ENCODE measurements at places on chromosomes 3 and 15. TPM values are rescaled to one million over a fixed set of nuclear protein-coding genes. Genes with fewer than 3 reads are reported as not detected.

CDHR4 gene
- not detected for total RNA-seq

IL5RA gene
- not detected for total RNA-seq

SLC22A13 gene
- total RNA-seq, result 0.29 TPM

GRCh38 chr3:123559040-123559861 lies 25.6 kb downstream of the HACD2 start:
- no peak for DNase-seq

DNA sequence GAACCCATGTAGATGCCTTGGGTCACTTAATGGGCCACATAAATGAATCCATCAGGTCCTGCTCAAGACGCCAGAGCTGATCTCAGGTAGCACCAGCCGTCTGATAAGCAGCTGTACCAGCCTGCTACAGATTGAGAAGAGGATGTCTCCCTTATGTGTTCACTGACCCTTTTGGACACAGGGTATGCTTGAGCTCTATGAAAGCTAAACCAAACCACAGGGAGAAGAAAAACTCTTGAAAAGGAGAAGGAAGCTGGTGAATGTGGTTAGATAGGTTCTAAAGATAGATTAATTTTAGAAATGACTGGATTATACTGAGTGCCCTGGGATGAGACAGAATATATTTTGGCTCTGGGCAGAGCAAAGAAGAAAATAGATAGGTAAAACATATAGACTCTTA lies 187.5 kb downstream of the SPATA16 start:
- DNase-seq, result no peak

- no peak for DNase-seq
These were observed 66.2 kb downstream of the TAFA4 start for GRCh38 chr3:68866157-68866556.

DNA sequence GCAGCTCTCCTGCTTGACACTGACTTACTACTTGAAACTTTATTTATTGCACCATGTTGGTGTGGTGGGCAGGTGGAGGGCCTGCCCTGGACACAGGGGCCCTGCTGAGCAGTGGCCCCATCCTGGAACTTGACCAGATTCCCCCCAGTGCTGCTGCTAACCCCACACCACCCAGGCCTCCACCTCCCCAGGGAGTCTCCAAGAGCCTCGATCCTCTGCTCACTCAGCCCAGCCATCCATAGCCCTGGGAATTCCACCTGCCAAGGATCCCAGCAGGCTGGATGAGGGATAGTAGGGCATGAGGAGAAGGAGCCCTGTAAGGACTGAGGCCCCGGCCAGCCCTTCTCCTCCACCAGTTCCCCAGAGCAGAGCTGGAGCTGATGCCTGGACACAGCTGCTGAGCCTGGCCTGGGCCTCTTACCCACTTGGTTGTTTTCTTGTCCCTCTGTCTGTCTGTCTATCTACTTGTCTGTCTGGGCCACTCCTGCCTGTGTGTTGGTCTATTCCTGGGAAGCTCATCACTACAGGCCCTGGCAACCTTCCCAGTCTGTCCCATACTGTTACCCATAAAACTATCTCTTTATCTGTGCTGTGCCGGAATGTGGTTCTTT lies 2.8 kb downstream of the CHAC1 start:
- DNase-seq, result peak; percentile 76

DNA sequence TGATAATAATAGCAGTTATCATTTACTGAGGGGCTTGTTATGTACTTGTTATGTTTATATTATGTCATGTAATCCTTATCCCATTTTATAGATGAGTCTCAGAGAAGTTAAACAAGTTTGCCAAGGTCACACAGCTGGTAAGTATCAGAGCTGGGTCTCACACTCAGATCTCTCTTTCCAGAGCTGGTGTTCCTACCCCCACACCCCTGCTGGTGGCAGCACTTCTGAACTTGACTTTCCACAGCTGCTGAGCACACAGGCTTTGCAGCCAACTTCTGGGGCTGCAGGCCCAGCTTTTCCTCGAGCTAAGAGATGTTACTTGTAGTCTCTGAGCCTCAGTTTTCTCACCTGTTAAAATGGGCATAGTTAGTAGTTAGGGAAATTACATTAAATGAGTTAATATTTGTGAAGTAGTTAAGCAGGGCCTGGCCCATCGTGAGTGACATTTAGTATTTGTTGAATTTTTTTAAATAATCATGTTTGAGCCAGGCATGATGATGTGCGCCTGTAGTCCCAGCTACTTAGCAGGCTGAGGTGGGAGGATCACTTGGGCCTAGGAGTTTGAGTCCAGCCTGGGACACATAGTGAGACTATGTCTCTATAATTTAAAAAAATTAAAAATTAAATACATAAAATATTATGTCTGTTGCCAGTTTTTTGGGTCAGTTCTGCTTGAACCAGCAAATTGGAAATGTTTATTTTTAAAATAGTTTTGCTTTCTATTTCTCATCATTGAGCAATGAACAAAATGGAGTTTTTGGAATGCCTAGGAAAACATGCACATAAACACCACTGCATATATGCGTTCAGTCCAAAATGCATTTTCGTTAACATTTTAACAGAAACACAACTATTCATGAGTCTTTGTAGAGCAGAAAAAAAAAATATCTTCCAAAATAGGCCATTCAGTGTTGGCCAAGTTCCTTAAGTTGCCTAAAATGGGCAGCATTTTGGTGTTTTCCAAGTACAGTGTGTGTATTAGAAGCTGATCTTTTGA lies 87.3 kb downstream of the SMAD6 start:
- DNase-seq, result no peak

GRCh38 chr3:194606163-194606562 lies 27.1 kb downstream of the TMEM44 start:
- no peak for DNase-seq

DNA sequence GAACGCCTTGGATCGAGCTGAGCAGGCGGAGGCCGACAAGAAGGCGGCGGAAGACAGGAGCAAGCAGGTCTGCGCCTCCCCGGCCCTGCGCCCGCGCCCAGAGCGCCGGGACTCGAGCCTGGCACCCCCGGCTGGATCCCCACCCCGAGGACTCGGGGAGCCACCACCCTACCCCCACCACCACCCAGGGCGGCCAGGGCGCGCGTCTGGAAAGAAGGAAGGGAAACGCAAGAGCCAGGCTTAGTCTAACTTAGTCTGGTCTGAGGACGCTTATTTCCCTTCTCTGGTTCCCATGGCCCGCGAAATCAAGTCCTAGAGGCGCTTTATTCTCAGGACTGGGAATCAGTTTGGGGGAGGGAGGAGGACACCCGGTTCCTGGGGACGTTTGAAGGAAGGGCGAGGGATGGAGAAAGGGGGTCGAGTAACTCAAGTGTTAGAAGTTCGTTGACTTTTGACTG lies 359 bp downstream of the TPM1 start:
- DNase-seq, result peak; percentile 36

MRPS22 gene
- total RNA-seq, result 74.0 TPM

TF gene
- total RNA-seq, result 2.8 TPM

DNA sequence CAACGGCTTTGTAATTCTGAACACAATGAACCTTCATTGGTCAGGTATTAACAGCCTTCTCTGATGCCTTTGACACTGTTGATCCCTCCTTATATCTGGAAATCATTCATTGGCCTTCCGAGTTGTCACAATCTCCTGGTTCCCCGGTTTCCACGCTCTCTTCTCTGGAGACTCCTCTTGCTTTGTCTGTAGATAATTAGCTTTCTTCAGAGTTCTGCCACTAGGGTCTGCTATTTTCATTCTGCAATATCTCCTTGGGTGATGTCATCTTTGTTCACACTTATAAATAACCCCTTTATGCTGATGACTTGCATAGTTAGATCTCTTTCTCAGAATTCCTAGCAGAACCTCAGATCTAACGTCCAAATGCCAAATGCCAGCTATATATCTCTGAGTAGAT lies 583.8 kb upstream of the ZNF717 start:
- no peak for DNase-seq

SCN5A gene
- 34.2 TPM for total RNA-seq

GRCh38 chr15:77064063-77064462 lies 6.8 kb downstream of the TSPAN3 start:
- no peak for DNase-seq

DNA sequence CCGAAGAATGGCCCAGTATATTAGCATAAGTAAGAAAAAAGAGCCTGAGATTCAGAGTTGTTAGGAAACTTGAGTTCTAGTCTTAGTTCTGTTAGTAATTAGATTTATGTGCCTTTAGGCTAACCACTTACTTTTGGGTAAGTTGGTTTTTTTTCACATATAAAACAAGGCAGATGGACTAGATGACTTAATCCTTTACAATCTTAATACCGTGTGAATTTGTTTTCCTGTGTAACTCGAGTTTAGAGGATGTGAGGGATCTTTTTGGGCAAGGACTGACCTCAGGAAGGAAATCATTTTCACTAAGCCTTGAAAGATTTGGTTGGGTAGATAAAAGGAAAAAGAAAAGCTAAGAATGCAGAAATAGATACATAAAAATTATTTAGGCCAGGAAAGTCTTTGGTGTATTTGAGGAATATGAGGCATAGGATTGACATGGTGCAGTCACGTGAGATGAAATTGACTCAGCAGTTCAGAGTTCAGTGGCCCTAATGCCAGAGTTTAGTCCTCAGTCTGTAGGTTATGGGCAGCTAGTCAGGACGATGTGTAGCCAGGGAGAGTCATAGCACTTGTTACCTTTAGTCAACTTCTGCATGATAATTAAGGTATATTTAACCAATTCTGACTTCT lies 34.6 kb downstream of the PAK2 start:
- DNase-seq, result no peak

DNA sequence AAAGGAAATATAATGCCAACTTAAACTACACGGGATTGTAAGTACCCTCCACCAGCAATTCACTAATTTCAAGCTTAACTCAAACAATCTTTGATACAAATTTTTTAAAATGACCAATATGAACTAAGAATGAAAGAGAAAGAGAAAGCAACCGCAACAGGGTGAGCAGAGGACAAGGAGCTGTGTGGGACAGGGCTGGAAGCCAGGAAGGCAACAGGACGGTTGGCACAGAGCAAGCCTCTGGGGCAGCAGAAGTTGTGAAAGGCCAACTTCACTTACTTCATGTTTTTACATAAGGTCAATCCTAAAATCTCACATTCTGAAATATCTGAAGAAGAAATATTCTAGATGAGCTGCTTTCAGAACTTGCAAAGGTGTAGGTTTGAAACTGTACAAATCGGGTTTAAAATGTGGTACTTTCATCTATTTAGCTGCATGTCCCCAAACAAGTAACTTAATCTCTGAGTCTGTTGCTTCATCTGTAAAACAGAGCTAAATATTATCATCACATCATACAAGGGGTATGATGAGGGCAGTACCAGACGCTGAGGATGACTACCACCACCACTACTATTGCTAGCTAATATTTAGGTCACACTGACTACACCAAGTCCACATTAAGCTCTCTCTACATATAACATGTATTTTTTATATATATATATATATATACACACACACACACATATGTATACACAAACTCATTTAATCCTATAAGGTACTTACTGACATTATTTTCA lies 101.7 kb downstream of the IGSF11 start:
- peak; percentile 64 for DNase-seq

RTP1 gene
- total RNA-seq, result not detected

DPPA2 gene
- not detected for total RNA-seq

DNA sequence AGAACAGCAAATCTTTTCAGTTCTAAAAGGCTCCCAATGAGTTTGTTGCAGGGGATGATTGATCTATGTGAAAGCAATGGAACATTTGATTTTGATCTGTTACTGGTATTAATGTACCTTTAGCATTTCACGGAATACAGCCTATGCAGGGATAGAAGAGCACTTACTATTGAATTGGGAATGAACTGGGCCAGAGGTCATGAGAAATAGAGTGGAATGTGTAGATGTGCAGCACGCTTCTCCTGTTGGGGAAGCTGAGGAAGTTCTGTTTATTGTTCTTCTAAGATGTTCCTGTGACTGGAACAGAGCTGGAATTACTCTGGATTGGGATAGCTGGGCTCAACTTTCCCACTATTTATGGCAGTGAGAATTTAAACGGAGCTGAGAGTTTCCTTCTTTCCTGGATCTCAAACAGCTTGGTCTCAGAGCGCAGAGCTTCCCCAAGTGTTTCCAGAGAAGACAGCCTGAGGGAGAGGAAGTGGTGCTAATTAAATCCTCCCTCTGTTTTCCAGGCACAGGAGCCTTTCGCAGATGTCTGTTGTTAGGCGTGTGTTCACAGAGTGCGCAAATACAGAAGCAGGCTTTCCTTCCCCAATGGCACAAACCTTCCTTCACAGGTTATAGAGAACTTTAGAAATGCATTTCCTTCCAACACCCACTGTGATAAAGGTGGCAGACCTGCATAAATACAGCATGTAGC lies 32.5 kb downstream of the TPRG1 start:
- no peak for DNase-seq

DNA sequence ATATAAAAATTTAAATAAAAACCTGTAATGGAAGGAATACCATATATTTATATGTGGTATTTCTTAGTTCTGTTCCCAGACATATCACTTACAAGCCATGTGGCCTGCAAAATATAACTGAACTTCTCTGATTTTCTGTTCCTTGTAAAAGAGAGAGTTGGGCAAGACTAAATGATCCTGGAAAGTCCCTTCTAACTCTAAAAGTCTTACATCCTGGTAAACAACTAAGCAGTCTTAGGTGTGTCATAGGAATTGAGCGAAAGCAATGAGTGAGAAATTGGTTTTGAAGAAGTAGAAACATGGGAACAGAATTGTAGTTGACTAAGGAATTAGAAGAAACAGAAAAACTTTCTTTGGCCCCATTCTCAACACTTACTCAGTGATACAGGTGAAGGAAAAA lies 25.3 kb upstream of the IL20RB start:
- no peak for DNase-seq

DNA sequence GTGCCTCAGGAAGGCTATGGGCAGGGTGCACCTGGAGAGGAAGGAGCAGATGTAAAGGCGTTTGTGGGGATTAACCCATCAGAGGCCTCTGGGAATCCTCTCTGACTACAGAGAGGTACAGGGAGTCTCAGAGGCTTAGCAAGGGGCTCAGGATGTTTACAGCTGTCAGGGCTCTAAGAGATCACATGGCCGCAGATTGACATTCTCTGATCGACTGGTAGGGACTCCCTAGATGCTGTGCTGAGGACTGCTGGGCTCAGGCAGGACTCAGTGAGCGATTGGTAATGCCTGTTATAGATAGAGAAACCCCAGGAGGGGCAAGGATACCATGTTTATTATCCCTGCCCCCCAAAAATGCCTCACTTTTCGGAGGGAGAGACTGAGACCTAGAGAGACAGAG lies 103.5 kb downstream of the CORO2B start:
- DNase-seq, result no peak

NISCH gene
- total RNA-seq, result 23.6 TPM

Data from psoas muscle (tissue), 8 donors.